ENCODE measurements at places on chromosomes 1 and 21. TPM values are rescaled to one million over a fixed set of nuclear protein-coding genes. Genes with fewer than 3 reads are reported as not detected.

- DNase-seq = no peak
These were observed 278.8 kb downstream of the AMY1C start for GRCh38 chr1:104028416-104029035.

DNA sequence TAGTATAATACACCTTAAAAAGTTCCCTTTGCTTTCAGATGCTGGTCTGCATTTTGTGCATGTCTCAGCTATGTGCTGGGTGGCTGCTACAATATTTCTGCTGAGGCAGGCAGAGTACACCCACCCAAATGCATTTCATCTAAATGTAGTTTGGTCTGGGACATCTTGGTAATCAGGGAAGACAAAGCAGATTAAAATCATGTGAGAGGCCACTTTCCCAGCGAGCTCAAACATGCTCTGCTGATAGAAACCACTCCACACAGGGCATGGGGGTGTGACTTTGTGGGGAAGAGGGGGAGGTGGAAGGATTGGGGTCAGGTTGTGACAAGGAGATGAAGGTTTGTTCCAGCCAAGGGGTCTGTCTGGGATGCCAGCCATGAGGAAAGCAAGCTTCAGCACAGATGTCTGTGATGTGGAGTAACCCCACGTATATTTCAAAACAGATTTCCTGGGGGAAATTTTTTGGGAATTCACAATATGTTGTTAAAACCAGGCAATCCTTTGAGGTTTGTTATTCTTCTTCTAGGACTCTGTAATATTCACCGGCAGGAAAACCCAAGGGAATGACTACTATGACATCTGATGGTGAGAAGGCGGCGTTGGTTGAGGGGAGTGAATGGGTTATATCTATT is 255.1 kb upstream of the FGGY start:
- no peak for DNase-seq

DNA sequence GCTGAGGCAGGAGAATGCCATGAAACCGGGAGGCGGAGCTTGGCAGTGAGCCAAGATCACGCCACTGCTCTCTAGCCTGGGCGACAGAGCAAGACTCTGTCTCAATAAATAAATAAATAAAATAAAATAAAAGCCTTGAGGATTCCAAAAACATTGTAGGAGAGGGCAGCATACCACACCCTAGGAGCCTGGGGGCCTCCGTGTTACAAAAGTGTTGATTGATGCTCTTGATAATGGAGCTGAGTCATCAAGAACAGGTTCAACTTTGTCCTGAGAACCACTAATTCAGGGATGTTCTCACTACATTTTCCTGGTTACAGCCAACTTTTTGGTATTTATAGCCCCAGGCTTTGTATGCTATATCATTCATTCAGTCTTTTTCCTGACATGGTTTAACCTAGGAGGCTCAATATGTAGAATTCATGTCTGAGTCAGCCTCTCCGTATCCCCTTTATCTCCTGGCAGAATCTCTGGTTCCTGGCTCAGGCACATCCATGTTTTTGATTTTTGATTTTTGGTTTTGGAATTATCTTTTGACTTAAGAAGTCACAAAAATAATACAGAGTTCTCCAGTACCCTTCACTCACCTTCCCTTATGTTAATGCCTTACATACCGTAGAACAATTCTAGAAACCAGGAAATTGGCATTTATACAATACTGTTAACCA is 69.4 kb downstream of the LRRC8D start:
- no peak for DNase-seq

GRCh38 chr1:33392639-33393038 is 38.3 kb downstream of the PHC2 start:
- DNase-seq = no peak

GRCh38 chr1:30768159-30768829 is 10.7 kb upstream of the LAPTM5 start:
- DNase-seq = no peak

DNA sequence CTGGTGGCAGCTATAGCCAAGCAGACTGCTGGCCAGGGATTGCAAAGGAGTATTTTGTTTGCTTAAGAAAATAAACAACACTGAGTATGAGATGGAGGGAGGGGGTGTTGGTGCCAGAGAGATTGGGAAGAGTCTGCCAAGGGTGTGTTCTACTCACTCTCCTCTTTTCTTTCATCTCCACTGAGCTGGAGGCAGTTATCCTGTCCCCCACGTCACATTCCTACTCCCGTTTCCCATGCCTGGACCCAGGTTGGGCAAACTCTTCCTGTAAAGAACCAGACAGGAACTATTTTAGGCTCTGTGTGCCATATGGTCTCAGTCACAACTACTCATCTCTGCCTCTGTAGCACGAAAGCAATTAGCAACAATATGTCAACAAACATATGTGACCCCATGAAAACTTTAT is 1.4 kb upstream of the IL24 start:
- DNase-seq = no peak

DNA sequence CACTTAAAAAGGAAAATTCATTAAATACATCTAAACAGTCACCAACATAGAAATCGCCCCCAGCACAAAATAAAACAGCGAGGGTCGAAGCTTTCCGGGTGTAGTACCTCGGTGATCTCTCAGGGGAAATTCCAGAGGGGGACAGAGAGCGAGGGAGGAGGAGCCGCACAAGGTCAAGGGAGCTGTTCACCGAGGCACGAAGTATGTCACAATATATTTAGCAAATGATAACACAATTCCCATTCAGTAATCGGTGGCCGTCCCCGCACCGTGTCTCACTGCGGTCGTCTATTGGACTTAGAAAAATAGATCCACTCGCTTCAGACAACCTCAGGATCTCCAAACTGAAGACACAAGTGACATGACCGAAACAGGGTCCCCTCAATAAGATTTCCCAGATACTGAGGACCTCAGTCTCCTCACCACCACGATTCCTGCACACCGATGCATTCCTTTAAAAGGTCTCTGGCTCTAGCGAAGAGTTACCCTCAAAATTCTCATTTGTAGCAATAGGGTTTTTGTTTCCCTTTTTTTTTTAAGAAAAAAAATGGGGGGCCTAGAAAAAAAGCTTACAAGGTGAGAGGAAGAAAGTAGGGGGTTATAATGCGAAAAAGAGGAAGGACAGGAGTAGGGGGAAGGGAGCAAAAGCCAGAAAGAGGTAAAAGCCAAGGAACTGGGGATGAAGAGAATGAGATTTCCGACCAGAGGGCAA is 1.1 kb downstream of the LPGAT1 start:
- no peak for DNase-seq

- DNase-seq = no peak
These were observed 841.8 kb downstream of the USP25 start for GRCh38 chr21:16571594-16571993.

- DNase-seq = no peak
These were observed 4.8 kb upstream of the IL6R start for GRCh38 chr1:154400381-154400801.

GRCh38 chr21:35971824-35972223 is 88.5 kb downstream of the SETD4 start:
- no peak for DNase-seq

- DNase-seq = no peak
These were observed 31.3 kb downstream of the XKR8 start for GRCh38 chr1:27990920-27991537.

DNA sequence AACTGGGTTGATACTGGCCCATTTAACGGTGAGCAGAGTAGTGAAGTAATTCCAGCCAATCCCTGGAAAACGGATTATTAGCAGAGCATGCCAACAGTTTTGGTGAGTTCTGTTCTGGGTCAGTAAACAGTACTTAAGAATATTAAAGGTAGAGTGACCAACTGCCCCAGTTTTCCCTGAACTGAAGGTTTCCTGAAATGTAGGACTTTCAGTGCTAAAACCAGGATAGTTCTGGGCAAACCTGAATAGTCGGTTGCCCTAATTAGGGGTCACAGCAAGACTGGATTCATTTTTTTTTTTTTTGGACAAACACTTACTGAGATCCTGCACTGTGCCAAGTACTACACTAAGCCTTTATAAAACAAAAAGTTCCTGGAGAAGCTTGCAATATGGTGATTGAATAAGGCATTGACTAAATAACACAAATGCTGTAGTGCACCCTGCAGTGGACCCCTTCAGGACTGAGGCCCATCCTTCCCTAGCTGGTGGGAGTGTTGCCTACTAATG is 75.9 kb downstream of the KCNK1 start:
- no peak for DNase-seq

DNA sequence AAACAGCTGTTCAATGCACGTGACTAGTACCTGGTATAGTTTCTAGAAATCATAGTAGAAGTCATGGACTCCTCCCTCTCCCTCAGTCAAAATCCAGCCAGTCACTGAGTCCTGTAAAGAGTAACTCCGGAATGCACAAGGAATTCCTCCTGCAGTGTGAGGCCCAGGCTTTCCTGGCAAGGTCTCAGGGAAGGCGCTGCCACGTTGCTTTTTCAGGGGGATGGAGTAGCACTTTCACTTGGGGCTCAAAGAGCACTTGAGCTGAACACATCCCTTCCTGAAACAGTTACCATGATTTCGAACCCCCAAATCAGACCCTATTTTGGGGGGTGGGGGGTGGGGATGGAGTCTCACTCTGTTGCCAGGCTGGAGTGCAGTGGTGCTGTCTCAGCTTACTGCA is 26.4 kb upstream of the LRRC8D start:
- no peak for DNase-seq

GRCh38 chr1:12404918-12405317 is 175.1 kb downstream of the VPS13D start:
- no peak for DNase-seq

- no peak for DNase-seq
These were observed 109.8 kb downstream of the OMA1 start for GRCh38 chr1:58436615-58437297.

DNA sequence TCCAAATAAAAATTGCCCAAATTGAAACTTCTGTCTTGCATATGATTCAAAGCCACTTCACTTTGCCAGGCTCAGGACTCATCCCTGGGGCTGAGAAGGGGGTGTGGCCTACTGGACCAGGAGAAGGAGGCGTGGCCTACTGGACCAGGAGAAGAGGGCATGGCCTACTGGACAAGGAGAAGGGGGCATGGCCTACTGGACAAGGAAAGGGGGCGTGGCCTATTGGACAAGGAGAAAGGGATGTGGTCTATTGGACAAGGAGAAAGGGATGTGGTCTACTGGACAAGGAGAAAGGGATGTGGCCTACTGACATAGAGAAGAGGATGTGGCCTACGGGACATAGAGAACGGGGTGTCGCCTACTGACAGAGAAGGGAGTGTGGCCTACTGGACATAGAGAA is 405.3 kb downstream of the RRAGC start:
- no peak for DNase-seq

DNA sequence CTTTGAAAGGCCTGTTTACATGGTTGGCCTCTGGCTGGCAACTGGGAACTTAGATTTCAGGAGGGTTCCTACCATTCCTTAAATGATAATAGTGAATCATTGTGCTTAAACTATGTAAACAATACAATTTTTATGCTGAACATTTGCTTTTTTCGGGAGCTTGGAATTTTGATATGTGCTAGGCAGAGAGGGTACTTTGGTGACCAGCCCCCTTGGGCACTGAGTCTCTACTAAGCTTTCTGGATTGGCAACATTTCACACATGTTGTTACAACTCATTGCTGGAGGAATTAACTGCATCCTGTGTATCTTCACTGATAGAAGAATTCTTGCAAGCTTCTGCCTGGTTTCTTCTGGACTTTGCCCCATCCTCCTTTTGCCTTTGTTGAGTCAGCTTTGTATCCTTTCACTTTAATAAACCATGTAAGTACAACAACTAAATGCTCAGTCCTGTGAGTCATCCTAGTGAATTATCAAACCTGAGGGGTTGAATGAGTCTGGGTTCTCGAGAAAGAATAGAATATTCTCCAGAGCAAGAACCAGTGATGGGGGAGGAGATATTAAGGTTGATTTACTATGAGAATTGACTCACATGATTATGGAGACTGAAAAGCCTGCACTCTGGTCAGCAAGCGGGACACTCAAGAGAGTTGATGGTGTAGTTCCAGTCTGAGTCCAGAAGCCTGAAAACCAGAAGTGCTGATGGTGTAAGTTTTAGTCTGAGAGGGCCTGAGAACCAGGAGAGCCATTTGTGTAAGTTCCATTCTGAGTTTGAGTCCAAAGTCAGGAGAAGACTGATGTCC is 3.1 kb upstream of the SLC16A4 start:
- DNase-seq = peak; percentile 62

GRCh38 chr21:42164064-42164789 is 54.7 kb upstream of the ABCG1 start:
- no peak for DNase-seq

DNA sequence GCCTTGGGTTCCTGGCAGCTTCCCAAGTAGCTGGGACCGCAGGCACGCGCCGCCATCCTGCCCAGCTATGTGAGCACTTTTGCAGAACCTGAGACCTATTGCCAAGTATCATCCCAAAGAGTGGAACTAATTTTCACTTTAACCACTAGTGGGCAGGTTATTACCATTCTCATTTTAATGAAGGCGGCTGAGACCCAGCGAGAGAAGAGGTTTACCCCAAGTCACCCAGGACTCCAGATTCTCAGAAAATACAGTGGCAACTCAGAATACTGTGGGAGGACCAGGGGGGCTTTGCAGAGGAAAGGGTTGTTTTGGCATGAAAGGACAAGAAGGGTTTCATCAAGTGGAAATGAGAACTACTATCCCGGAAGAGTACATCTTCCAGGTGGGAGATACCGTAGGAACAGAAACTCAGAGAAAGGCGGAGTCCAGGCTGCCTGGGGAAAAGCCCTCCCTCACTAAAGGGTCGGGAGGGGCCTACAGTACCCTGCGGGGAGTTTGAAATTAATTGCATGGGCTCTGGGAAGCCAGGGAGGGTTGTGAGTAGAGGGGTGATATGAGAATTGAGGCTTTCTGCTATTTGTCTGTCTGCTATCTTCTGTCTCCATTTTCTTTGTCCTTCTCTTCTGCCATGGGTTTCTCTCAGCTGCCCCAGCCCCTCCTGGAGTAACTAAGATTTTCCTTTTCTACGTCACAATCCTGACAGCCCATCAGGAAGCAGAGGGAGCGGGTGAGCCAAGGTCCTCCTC is 7.2 kb upstream of the SEMA4A start:
- DNase-seq = peak; percentile 86

DNA sequence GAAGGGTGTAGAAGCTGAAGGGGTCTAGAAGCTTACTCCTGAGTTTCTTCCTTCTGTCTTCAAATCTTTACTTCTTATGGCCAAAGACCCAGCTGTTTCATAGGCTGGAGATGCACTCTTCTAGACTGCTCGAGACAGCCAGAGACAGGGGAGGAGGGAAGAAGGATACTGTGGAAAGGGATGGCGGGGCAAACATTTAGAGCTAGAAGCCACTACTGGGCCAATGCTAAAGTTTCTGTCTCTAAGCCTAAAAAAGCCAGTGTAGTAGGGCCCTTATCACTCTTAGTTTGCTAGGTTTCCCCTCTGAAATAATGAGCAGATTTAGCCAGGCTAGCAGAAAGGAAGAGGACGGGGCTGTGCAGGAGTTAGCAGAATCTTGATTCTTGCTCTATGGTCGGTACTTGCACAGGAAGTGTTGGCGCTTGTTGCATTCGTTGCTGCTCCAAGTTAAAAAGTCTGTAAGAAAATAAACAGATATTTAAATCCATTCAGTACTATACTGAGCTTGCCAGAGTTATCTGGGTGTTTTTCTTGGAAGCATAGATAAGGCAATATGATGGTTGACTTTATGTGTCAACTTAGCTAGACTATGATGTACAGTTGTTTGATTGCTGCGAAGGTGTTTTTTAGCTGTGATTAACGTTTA is 16.9 kb downstream of the REG4 start:
- no peak for DNase-seq

COL11A1 gene
- 8.3 TPM for polyA plus RNA-seq

TCHH gene
- polyA plus RNA-seq = not detected

RNF186 gene
- polyA plus RNA-seq = not detected

CELA3B gene
- not detected for polyA plus RNA-seq

KCNJ15 gene
- polyA plus RNA-seq = 0.07 TPM

CCDC27 gene
- not detected for polyA plus RNA-seq

PROX1 gene
- 0.07 TPM for polyA plus RNA-seq

CCDC17 gene
- polyA plus RNA-seq = 0.19 TPM

NAV1 gene
- 17.5 TPM for polyA plus RNA-seq

KCNN3 gene
- polyA plus RNA-seq = 0.09 TPM

All from AG04450 (cell line).